ENCODE measurements at places on chromosomes 4 and X.

GRCh38 chrX:6856471-6856870, 291.0 kb upstream of the STS start:
- no peak for DNase-seq

GRCh38 chrX:78754917-78755316, 7.4 kb downstream of the LPAR4 start:
- DNase-seq = no peak

- no peak for DNase-seq
These were observed 22.3 kb upstream of the TAPT1 start for GRCh38 chr4:16248605-16249004.

- DNase-seq = no peak
These were observed 17.9 kb downstream of the ATP8A1 start for GRCh38 chr4:42638993-42639392.

DNA sequence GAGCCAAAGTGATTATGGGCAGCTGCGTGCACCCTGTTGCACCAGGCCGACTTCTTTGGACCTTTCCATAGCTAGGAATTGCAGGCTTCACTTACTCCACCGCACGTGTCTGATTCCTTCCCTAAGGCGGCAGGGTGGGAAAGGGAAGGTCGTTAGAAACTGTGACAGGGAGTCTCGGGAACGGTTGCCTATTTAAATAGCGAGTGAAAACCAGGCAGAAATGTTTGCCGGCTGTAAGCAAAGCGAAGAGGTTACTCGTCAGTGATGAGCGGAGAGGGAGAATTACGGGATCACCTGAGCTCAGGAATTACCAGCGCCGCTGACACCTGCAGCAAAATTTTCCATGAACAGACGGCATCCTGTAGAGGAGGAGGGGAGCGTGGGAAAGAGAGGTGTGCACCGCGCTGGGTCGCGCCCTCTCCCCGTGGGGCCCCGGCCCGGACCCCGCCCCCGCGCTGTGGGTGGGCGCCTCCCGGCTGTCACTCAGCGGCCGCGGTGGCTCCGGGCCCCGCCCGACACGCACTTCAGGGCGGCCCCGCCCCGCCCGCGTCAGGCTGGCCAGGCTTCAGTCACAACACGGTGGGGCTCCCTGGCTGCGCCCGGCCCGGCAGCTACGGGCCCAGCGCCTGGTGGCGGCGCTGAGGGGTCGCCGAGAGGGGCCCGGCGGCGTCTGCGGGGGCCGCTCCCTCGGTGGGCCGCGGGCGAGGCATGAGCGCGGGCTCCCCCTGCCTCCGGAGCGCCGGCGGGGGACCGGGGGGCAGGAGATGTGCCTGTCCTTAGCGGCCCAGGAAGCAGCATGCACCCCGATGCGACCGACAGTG, at the start of gene SNX25:
Gene SNX25 (plus strand): TSS at position 568 of the 821 bp plus-strand sequence. CDS start 229 bp downstream, at position 797.
- DNase-seq = peak; percentile 91

- no peak for DNase-seq
These were observed 13.7 kb downstream of the RASSF6 start for GRCh38 chr4:73606465-73606974.

DNA sequence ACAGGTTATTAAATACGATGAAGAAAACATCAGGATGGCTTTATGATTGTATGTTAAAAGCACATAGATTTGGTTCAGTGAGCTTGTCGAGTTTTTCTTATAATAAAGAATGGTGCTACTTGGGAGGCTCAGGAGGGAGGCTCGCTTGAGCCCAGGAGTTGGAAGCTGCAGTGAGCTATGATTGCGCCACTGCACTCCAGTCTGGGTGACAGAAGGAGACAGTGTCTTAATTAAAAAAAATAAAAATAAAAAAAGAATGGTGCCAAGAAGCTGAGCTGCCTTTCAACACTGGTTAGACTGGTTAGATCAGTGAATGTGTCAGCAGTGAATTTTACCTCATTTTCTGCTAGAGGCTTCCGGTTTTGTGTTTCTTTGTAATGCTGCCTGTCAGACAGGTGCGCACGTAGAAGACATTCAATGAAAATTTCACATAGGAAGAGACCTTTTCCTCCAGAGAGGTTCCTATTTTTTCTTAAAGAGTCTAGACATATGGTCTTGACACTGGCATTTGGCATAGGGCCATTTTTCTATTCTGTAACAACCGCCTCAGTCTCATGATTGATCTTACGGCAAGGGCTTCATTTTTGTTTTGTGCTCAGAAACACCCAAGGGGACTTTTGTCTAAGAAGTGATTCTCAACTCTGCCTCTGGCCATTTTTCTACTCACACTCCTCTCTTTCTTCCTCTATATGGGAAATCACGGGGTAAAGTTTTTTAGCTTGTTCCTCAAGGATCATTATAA, 15.0 kb upstream of the ARSF start:
- no peak for DNase-seq

DNA sequence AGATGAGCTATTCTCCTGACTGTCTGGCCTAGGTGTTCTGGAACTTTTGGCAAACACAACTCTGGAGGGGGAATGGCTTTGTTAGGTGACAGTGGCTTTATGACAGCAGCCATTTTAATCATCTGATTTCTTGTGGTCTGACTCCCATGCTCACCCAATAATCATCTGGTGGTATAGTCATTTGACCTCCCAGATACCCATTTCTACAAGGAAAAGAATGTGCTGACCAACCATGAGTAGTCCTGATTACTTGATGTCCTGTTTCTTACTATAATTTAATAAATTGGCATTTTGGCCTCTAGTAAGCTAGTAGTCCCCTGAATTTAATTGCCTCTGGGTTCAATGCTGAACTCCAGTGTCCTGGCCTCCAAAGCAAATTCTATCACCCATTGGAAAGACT, 109.9 kb upstream of the DUSP21 start:
- DNase-seq = no peak

GRCh38 chrX:133608406-133608805, 193.1 kb upstream of the GPC4 start:
- DNase-seq = no peak

- no peak for DNase-seq
These were observed 70.8 kb downstream of the HHIP start for GRCh38 chr4:144716778-144717177.

DNA sequence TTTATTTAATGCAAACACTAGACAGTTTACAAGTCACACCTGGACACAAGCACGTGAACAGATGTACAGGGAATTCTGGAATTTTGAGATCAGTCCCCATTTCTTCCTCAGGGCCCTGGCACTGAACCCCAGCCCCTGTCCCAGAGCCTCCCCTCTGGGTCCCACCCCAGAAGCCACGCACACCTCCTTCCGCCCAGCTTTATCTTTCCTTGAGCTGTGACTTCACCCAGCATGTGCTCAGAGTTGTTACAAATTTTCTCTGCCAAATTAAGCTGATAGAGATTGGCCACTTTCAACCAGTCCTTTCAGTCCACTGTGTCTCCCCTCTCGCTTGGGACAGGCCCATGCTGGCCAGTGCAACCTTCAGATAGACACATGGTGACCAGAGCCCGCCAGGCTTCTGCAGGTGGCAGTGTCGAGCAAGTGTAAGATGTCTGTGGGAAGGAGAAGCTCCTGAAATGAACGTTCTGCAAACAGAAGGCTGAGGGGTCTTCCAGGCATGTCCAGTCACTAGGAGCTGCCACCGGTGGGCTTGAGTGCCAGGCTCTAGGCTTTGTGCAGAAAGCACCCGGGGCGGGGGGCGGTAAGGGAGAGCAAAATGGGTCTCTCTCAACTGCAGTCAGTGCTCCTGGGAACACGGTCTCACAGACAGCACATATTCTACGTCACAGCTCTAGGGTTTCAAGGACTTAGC, 73.3 kb downstream of the MTMR1 start:
- DNase-seq = no peak

DNA sequence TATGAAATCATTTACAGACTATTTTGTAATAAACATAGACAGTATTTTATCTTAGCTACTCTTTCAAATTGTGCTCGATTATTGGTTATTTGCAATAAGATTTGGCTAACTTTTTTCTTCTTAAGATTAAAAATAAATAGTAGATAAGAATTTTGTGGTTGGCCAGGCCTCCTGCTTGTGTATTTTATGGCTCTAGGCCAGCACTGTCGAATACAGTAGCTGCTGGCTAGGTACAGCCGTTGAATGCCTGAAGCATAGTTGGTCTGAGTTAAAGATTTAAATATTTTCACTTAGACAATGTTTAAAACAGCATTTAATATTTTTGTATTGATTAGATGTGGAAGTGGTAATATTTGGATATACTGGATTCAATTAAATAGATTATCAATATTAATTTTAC, 481.0 kb downstream of the SPRY1 start:
- no peak for DNase-seq

DNA sequence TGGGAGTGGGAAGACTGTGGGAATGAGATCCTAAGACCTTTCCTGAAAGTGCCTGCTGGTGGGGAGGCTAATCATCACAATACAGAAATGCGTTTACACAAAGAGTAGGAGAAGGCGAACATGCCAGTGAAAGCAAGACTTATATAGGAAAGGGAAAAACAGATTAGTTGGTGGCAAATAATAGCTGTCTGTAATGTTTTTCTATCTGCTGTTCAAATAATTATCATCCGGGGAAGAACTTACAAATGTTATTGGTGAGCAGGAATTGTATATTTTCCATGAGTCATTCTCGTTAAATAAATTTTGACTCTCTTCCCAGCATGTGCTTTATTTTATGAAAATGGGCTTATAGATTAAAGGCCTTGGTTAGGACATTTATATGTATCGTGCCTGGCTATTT, 196.5 kb downstream of the ARHGAP10 start:
- DNase-seq = no peak

GRCh38 chrX:26581091-26581490, 365.1 kb downstream of the MAGEB5 start:
- DNase-seq = no peak

DNA sequence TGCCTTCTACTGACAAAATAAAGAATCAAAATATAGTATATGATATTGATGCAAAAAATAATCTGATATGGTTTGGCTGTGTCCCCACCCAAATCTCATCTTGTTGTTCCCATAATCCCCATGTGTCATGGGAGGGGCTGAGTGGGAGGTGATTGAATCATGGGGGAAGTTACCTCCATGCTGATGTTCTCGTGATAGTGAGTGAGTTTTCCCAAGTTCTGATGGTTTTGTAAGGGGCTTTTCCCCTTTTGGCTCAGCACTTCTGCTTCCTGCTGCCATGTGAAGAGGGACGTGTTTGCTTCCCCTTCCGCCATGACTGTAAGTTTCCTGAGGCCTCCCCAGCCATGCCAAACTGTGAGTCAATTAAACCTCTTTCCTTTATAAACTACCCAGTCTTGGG, 70.2 kb downstream of the TMEM165 start:
- no peak for DNase-seq

- no peak for DNase-seq
These were observed 719.2 kb downstream of the FSTL5 start for GRCh38 chr4:161444626-161445025.

DNA sequence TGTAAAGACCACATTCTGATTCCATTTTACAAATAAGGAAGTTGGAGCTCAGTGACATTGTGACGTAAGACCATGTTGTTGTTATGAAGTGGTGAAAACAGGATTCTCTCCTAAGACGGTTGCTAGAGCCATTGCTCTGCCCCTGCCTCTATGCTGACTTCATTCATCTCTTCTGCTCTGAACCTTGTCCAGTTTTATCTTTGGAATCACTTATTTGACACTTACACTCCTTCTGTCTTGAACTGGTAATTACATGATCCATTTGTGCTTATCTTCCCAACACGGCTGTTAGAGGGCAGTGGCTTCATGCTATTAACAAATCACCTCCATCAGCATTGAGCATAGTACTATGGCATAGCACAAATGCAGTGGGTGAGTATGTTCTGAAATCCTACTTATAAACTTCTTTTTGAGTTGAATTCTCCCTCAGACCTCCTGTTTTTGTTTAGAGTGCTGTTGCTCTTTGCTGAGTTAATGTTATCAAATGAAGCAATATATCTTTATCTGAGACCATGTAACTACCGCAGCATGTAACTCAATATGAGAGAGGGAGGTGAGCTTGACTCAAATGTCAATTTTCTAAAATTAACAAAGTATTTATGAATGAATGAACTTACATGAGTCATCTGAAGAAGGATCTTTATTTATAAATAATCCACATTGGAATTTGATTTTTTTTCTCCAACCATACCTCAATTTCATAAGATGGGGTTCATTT, 177.8 kb downstream of the RASL11B start:
- DNase-seq = no peak

- no peak for DNase-seq
These were observed 17.2 kb upstream of the COL25A1 start for GRCh38 chr4:109319684-109320083.

DNA sequence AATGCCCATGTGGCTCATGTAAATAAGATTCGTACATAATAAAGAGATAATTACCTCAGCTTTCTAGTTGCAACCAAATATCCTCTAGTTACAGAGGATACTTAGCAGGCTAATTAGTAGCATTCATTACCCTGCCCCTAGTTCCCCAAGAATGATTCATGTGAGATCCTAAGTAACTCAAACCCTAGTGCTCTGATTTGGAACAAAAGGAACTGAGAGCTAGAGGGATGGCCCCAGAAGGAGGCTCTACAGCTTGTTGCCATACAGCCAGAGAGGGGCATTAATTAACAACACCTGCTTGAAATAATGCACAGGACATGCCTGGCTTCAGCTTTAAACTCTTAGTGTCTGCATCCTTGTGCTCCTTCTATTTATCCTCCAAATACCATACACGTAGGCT, 32.6 kb upstream of the CBR4 start:
- no peak for DNase-seq

DNA sequence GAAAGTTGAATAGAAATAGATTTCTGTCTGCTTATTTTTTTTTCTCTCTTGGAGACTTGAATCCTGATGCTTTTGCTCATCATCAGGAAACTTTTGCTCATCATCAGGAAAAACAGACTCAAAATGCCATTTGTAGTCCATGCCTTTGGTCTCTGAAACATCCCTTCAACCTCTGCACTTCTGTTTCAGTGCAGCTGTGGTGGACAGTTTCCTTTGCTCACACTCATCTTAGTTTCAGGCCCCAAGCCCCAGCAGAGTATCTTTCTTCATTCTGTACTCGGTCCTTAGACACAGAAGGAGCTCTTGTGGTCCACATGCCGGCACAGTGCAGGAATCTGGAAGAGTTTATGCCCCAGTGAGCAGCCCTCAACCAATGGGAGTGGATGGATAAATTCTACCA, 337.9 kb downstream of the PPP3CA start:
- no peak for DNase-seq

Data from hypothalamus (tissue), 51 donors.